Stimulated activated CD4-positive, alpha-beta T cell treated with anti-CD3 and anti-CD28 coated beads, Interleukin-1b, Interleukin-23, amount 100 ng/mL, for 48 hours (primary cell): ENCODE measurements at places on chromosomes 3 and 15.

DNA sequence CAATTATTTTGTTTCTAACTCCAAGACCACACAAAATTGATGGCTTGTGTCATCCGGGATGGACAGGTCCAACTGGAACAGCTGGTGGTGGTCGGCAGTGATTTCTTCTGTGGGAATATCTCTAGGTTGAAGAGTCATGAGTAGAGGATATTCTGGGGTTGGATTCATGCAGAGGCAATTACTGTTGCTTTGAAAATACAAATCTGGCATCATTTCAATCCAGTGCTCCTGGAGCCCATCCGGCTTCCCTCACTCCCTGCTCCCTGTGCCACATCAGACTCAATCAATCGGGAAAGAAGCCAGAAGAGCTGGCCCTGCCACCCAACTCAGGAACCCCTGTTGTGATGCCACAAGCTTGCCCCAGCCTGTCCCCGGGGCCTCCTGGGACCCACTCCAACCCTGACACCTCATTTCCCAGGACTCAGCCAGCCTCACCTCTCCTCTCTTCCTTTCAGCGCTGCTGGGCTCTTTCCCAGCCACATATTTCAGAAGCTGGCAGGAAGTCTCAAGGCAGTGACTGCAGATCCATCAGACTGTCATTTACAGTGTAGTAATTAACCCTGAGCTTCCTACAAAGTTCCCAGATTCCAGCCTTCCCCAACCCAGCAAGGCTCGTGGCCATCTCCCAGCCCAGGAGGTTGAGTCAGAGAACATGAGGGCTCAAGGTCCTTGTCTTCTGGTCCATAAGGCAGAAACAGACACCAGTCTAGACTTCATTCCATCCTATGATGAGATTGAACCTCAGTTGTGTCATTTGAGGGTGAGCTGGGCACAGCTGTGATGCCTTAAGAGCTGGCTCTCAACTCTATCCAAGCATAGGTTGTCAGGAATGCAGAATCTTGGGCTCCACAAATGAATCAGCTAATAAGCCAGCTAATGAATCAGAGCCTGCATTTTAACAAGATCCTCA lies 114.0 kb downstream of the FAM174B start:
- no peak for DNase-seq

GRCh38 chr15:31300208-31300661 lies 26.4 kb upstream of the KLF13 start:
- DNase-seq: no peak

GRCh38 chr15:90650956-90651689 lies 66.0 kb upstream of the BLM start:
- DNase-seq: no peak

- no peak for DNase-seq
Measured at GRCh38 chr3:70075101-70075500, 75.6 kb downstream of the SAMMSON start.

DNA sequence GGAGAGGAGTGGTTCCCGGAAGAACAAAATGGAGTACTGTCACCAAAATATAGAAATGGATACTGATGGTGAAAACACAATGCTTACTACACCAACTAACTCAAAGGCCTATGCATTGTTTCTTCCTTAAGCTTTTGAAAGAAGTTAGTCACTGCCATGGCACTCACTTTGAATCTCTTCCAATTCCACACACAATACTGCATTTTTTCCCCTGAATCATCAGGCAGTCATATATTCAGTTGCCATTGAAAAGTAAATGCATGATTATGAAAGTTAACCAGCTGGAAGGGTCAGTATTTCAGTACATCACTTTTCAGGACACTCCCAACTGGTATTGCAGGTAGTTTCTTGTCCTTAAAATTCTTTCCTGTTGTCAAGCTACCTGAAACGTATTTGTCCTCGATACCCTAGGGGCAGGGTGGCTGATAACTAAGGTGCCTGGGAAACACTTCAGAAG lies 9.0 kb upstream of the LRRFIP2 start:
- DNase-seq: no peak

GRCh38 chr3:10465161-10465560 lies 40.2 kb downstream of the ATP2B2 start:
- DNase-seq: no peak

DNA sequence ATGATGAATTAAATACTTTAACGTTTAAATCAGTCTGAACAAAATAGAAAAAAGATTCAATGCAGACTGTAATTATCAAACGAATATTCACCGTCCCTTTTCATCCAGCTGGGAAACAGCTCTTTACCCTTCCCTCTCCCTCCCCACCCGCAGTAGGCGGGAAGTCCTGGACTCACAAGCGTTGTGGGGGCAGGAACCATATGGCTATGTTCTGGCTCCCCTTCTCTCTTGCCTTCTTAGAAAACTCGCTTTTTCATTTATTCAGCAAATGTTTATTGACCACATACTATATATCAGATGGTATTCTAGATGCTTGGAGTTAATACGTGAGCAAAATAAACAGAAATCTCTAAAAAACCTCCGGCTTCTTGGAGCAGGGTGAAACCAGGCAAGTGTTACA lies 715 bp upstream of the SCAPER start:
- no peak for DNase-seq

DNA sequence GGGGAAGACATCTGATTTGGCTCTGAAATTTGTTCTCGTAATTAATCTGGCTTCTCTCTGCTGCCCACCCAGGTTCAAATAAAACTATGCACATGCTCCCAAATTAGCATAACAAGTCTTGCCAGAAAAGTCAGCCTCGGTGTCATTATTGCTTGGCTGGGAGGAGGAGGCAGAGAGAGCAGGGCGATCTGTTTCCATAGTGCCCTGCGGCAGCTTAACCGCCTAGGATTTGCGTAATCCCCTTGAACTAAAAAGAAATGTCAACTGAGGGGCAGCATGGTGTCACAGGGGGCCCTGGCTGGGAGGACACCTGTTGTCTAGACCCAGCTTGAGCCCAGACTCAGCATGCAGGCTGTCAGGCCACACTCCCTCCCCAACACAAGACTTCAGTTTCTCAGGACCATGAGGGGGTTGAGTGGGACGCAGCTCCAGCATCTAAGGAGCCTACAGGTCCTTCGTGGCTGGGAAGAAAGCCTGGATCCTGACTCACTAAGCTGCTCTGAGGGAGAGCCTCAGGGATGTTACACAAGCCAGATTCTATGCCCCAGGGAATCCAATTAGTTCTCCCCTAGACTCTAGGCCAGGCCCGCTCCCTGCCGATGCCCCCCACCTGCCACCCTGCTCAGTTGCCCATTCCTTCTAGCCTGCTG lies 17.3 kb downstream of the MRPS11 start:
- DNase-seq: no peak

- DNase-seq: no peak
Measured at GRCh38 chr3:151432616-151433372, 28.1 kb downstream of the IGSF10 start.

- no peak for DNase-seq
Measured at GRCh38 chr3:13277860-13278531, 142.1 kb downstream of the NUP210 start.

GRCh38 chr15:47333734-47334133 lies 383.6 kb upstream of the SEMA6D start:
- DNase-seq: no peak

DNA sequence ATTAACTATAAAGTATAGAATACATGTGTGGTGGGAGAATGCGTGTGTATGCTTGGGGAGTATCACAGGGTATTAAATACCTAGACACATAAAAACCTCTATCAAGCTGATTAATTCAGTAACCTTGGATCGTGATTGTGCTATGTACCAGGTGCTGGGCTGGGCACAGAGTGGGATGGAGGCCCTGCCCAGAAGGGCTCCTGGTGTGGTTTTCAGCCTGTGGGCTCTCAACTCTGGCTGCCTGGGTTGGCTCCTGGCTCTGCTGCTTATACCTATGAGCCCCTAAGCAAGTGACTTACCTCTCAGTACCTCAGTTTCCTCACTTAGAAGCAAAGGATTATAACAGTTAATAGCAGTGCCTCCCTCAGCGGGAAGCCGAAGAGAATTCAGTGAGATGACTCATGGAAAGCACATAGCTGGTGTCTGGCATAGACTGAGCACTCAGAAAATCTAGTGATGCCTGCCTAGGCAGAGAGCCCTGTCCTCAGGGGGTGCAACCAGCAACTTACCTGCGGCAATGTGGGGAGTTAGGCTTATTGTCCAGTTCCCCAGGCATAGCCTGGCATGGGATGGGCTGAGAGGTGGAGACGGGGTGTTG lies 90.6 kb upstream of the MYZAP start:
- no peak for DNase-seq

DNA sequence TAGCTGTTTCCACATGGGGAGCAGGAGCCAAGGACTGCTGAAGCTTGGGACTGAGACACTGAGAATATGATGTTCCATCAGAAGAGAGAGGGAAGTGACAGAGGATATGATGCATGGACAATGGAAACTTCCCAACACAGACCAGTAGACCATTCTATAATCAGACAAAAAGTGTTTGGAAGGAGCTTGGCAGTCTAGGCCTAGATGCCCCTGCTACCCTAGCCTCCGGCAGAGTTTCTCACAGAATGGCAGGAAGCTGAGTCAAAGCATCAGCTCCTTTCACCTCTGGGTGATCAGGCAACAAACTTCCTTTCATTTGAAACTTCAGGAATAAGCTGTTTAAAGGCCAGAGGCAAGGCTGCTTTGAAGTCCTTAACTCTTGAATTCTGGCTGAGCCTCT lies 222.0 kb downstream of the NEK10 start:
- DNase-seq: no peak

DNA sequence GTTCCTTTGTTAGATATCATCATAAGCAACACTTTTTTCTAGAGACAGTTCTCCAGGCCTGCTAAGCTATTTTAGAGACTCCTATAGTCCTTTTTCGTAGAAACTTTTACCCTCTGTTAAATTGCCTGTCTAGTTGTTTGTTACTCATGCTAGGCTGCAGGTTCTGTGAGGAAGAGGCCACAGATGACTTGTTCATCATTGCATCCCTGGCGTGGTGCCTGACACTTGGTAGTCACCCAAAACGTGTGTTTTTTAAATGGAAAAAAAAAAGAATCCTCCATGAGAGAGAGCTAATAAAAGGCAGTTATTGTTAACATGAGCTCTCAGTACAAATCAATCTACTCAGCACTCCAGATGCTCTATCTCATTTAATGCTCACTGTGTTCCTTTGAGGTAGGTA lies 35.1 kb downstream of the CCDC54 start:
- no peak for DNase-seq

GRCh38 chr3:185387646-185388045 lies 24.7 kb downstream of the MAP3K13 start:
- DNase-seq: no peak

GRCh38 chr15:31065824-31066223 lies 35.7 kb downstream of the TRPM1 start:
- DNase-seq: no peak

- no peak for DNase-seq
Measured at GRCh38 chr15:66862111-66862939, 160.3 kb downstream of the SMAD6 start.

GRCh38 chr3:189557824-189558223 lies 73.4 kb upstream of the TP63 start:
- no peak for DNase-seq

- peak; percentile 2 for DNase-seq
Measured at GRCh38 chr15:59688423-59688781, 718 bp downstream of the BNIP2 start.

DNA sequence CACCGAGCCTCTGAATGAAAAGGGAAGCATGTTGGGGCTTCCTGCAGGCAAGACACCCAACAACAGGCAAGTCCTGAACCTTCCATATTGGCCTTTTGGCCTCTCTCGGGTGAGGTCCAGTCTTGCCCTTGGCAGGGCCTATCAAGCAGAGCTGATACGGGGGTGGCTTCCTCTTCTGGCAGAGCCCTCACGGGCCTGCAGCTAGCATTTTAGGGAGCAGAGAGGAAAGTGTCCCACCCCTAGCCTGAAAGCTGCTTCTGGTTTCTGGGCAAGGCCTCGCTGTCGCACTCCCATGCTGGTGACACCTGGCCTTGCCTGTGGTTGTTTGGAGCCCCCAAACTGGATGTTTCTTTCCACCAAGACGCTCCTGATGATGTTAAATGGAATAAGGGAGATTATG lies 31.8 kb upstream of the CTSH start:
- no peak for DNase-seq

GRCh38 chr15:96181873-96182301 lies 148.6 kb upstream of the NR2F2 start:
- DNase-seq: no peak

- no peak for DNase-seq
Measured at GRCh38 chr3:46576879-46577278, 10.8 kb upstream of the LRRC2 start.

DNA sequence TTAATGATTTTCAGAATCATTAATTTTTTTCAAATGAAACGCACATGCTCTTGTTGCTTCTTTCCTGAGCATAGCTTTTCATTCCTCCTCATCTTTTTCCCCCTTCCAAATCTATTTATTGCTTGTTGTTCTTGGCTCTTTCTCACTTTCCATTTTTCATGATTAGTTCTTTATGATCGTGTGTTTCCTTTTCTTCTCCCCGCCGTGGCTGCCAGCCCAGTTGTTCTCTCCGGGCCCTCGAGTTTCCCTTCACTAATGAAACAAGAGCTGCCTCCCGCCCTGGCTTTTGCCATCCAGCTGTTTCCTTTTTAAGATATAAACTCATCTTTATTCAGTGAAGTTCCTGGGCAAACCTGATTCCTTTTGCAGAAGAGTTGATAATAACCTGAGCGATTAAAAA lies 170.2 kb upstream of the NR2F2 start:
- no peak for DNase-seq

- no peak for DNase-seq
Measured at GRCh38 chr3:171694888-171695287, 115.4 kb downstream of the PLD1 start.

DNA sequence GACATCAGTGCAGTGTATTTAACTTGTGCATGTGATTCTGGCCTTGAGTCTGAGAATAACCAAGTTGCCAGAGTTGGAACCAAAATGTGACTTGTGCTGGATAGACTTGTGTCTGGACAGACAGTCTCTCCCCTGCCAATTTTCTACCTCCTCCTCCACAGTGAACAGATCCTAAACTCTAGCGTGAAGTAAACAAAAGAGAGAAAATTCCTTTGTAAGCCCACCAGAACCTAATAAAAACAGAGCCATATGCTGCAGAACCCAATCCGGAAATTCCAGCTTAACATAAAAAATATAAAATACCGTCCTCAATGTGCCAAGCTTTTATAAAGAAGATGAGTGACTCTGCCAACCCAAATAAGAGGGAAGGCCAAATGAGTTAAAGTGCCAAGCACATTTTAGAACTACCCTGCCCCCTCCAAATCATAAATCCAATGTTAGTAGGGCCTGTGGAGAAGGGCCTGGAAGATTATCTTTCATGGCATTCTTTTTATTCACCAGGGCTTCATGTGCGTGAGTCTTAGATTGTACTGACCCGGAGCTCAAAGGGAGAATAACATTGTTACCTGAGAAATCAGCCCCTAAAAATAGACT lies 344.6 kb upstream of the PROK2 start:
- no peak for DNase-seq
